ENCODE measurements at places on chromosomes 1 and 21.
A peak's percentile ranks its signal among the peaks of the same experiment; 100 is the strongest.

GRCh38 chr1:178484698-178485225, 12.0 kb downstream of the CLEC20A start:
- DNase-seq: no peak

- DNase-seq: no peak
Measured at GRCh38 chr1:71587961-71588360, 507.1 kb upstream of the ZRANB2 start.

DNA sequence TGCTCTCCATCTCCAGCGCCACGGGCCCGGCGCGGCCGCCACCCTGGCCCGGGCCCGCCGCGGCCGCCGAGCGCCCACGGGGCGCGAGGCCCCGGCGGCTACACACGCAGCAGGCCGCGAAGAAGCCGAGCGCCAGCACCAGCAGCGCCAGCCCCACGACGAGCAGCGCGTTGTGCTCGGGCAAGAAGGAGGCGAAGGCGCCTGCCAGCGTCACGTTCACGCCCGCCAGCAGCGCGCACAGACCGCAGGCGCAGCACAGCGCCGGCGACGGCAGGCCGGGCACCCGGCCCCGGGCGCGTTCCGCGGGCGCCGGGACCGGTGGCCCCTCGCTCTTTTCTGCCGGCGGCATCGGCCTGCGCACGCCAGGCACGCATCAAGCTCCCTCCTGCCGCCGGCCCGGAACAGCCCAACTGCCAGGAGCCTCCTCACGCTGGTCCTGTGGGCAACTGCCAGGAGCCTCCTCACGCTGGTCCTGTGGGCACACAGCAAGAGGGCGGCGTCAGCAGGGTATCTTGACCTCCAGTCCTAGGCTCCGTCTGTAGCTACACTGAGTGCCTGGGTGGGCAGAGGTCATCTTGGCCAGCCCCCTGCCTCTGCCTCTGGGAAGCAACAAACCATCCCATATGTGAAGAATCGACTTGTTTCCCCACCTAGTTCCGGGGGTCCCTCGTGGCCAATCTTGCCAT, 18.1 kb downstream of the KNCN start:
- peak; percentile 16 for DNase-seq

GRCh38 chr1:44283524-44284173, 70.4 kb downstream of the DMAP1 start:
- no peak for DNase-seq

DNA sequence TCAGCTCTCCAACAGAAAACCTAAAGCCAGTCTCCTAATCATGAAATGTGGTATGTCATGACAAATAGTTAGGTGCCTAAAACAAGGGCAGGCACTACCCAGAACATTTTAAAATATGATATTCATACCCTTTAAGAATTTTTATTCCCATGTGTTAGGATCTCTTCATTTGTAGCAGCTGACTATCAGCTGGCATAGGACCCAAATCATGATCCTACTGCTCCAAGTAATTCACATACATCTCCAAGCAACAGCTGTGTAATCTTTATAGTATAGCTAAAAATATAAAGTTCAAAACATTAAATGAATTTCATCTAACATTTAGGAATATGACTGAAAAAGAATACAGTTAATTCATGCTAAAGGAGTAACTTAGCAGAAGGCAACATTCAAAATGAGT, 57.5 kb downstream of the ENAH start:
- no peak for DNase-seq

- no peak for DNase-seq
Measured at GRCh38 chr1:162590101-162590500, 28.6 kb downstream of the UAP1 start.
